Neural progenitor cell (in vitro differentiated cells): ENCODE measurements at places on chromosomes 7 and 10.

DNA sequence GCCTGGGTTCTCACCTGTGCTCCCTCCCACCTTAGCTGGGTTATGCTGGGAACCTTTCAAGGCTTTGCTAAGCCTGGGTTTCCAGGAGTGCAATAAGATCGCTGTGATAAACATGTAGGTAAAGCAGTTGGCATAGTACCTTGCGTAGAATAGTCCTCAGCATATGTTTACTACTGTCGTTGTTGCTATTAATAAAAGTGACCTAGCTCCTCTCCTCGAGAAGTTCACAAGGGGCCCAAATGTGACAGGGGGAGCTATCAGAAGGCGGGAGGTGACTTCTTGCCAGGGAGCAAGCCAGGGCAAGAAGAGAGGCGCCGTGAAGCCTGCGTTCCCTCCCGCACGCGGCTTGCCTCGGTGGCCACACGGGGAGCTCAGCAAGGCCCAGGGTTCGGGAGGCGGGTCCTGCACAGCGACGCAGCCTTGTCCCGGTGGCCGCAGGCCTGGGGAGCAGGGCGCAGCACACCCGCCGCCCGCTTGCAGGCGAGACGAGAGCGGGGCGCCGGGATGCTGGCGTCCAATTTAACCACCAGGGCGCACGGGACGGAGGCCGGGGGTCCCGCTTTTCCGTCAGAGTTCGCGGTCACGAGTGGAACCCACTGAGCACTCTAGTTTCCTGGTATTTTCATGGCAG, 106.2 kb downstream of the SNX10 start:
- DNase-seq: peak; percentile 78

DNA sequence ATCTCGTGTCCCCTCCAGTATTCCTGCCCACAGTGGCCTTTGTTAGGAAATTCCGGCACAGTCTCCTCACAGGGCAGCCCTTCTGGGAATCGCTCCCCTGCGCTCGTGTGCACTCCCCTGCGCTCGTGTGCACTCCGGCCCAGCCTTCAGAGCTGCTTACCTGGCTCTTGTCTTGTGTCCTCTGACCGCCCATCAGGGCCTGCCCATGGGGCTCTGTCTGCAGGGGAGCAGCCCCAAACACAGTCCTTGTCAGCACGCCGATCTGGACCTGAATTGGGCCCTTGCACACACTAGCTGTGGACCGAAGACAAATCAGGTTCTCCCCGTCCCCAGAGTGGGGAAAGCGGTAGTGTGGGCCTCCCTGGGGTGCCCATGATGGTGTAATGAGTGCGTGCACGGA, 179.4 kb downstream of the CUX1 start:
- DNase-seq: no peak

- DNase-seq: no peak
Observed at GRCh38 chr7:14503623-14504022, 398.9 kb downstream of the DGKB start.

DNA sequence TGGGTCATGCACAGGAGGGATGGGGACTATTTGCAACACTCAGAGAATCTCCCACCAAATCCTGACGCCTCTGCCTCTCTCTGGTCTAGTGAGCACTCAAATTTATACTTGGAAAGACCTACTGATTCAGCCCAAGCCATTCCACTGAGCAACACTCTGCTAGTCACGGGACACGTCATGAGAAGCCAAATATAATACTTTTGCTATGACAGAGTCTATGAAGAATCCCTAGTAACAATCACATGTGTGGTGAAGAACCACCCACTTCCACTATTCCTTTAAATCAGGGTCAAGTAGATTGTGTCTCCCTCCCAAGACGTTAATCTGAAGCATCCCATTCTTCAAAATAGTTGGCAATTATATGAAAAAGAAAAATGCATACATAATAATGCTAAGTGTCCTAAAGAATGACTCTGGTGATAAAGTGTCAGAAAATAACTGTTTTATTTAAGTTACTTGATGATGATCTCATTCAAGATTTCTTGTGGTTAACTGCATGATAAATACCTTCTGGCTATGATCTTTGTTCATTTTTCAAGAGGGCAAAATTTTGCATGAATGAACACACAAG, 28.5 kb downstream of the CHCHD3 start:
- no peak for DNase-seq

GRCh38 chr7:158469396-158470051, 118.1 kb downstream of the PTPRN2 start:
- DNase-seq: no peak

DNA sequence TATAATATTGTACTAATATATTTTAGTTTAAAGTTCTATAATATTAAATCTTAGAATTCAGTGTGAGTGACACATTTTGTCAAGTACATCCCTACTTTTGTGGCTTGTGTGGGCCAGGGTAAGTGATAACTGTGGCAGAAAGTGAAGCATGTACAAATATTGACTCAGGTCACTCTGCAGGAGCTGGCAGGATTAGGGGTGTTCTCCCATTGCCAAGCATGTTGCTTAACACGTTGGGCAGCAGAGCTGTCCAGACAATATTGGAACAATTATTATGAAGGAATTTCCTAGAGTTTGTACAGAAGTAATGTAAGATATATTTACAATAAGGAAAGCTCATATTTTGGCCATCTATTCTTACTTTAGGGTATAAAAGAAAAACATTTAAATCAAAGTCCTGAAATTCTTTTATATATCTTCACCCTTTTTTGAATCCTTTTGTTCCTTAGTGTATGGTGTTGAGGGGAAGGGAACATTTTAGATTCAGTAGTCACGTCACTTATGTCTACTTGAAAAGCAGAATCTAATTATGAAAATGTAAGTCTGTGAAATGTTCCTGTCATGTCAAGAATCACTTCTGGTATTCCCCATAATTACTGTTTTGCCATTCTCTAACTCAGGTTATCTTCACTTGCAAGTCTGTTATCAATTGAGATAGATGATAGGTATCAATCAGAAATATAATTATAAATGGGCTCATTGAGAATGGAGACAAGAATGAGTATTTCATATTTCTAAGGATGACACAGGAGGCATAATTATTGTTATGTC, 4.0 kb downstream of the HDAC9 start:
- no peak for DNase-seq

- DNase-seq: no peak
Observed at GRCh38 chr10:97915346-97916131, 65.9 kb downstream of the GOLGA7B start.

GRCh38 chr10:19451937-19452336, 364.3 kb upstream of the PLXDC2 start:
- no peak for DNase-seq

- no peak for DNase-seq
Observed at GRCh38 chr7:30694774-30695721, 12.8 kb upstream of the CRHR2 start.

- DNase-seq: no peak
Observed at GRCh38 chr7:46835556-46835955, 746.4 kb downstream of the TNS3 start.

- no peak for DNase-seq
Observed at GRCh38 chr7:141460781-141461715, 90.2 kb upstream of the AGK start.

DNA sequence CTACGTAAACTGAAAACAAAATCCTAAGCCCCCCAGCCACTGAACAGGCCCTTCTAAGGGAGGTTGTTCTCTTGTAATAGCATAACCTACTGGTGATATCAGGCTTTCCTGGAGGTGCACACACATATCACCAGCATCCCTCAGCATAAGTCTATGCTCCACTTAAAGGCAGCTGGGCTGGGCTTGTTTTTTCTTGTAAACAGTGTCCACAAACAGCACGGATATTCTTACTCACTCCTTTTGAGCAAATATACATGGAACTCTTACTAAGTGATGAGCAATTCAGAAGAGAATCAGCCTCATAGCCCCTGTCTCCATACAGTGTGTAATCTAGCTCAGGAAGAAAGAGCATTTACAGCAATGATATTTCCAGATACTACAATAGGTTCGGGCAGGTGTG, 2.4 kb downstream of the LRIT1 start:
- no peak for DNase-seq

DNA sequence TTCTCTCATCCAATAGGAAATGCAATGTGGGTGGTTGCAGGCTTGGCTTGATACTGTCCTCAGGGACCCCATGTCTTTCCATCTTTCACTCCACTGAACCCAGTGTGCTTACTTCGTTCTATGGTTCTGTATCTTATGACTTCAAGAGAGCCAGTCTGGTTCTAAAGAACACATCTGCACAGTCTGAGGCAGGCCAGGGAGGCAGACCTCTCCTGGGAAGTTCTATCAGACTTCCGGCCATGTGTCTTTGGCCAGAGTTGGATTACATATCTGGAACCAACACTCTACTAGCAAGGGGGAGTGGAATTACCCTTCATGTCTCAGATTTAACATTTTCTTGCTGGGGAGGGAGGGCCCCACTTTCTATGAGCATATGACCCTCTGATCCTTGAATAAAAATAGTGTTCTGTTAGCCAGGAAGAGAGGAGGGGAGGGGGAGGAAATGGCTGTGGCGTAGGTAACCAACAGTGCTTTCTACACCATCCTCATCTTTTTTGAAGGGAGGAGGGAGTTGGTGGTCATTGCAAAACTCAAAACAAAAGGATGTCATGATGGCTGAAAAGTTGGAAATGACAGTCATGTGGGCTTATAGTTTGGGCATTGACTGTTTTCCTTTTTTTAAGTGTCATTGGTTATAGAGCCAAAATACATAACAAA, 370.2 kb downstream of the GATA3 start:
- no peak for DNase-seq

DNA sequence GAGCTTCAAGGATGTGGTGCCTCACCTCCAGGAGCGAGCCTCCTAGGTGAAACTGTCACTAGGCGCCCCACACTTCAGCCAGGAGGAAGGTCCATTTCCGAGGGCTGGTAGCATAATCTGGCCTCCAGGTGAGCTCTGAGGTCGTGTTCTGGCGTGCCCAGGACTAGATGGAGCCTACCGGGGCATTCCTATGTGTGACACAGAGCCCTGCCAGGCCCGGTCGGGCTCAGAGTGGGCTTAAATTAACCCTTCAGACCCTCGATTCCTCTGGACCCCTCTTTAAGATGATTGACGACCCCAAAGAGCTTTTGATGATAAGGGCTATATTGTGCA, 233.1 kb downstream of the EBF3 start:
- no peak for DNase-seq

DNA sequence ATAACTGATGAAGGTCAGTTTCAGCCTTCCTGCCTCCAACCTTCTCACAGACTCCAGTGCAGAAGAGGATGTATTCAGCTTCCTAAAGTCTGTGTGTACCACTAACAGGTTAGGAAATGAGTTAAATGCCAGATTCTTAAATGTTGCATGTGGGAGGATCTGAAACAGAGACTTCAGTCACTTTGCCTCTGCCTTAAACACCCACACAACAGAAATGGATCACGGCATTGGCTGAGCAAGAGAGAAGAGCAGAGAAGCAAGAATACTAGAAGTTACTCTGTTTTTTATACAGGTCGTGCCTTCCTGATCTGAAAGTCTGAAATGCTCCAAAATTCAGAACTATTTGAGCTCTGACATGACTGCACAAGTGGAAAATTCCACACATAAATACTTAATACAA, 98.9 kb upstream of the ARHGAP21 start:
- no peak for DNase-seq

DNA sequence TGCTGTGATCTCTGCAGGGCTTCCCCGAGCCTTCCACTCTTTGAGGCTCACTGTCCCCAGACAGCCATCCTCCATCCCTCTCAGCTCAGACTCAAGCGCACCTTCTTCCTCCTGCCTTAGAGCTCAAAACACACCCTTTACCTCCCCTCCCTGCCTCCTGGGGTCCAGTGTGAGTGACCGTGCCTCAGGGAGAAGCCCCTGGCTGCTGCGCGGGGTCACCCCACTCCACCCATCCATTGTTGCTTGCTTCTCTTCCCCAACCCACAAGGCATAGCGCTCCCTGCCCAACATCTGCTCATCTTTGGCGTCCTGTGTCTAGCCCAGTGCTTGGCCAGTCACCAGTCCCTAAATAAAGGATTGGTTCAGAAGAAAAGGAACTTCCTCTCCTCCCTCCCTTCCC, 170.3 kb downstream of the TCERG1L start:
- no peak for DNase-seq

GRCh38 chr7:105060437-105060836, 46.4 kb downstream of the KMT2E start:
- no peak for DNase-seq

- peak; percentile 24 for DNase-seq
Observed at GRCh38 chr7:37247861-37248260, 200.8 kb downstream of the ELMO1 start.

GRCh38 chr7:90618876-90619275, 22.8 kb downstream of the CDK14 start:
- DNase-seq: no peak

DNA sequence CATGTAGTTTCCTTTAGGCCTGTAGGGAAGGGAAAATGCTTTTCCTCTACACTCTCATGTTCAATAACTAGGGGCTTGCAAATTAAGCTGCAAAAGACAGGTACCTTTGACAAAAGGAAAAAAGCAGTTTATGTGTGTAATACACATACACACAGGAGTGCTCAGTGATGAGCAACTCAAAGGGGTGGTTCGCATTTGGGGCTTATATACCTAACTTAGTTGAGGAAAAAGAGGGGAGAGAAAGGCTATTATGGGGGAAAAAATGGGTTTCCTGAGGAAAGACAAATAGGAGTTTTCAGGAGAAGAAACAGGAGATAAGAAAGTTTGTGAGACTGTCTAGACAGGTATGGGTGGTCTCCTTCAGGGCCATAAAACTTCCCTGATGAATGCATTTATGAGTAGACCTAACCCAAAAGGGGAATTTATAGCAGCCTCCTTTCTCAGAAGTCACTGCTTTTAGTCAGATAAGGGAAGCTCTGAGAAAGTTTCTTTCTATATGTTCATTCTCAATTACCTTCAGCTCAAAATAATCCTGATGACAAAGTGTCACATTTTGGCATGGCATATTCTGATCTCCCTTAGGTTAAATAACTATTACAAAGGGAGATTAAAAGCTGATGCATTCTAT, 55.2 kb upstream of the EZH2 start:
- no peak for DNase-seq

DNA sequence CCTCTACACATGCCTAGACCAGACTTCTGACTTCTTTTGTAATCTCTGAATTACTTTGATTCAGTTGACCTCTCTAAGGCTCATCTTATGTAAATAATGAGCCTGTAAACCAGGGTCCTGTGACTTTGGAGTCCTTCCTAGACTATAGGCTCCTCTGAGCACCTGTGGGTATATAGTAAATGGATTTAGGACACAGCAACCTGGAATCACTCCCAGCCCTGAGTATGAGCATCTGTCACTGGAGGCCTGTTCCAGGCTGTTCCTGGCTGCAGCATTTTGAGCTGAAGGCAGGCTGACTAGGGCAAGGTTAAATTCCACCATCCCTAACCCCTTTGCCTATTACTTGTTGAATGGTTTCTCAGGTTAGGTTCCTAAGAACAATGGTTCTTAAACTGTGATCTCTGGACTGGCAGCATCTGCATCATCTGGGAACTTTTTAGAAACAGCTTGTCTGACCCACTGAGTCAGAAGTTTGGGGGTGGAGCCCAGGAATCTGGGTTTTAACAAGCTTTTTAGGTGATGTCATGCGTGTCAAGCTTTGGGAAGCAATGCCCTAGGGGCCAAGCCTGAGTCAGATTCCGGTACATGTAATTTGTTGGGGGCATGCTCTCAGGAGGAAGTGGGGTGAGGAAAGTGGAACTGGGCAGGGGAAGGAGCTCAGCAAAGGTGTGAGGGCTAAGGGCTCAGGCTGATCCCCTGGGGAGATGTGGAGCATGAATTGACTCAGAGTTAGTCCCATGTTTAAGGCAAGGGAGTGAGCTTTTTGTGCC, 28.2 kb downstream of the MINDY4 start:
- no peak for DNase-seq

GRCh38 chr10:13475124-13475523, 53.7 kb downstream of the BEND7 start:
- no peak for DNase-seq
